ENCODE measurements at places on chromosomes 2 and 18.

GRCh38 chr2:7857904-7858303 is 824.0 kb upstream of the ID2 start:
- DNase-seq = peak; percentile 13

GRCh38 chr18:64219517-64219916 is 70.6 kb upstream of the LINC00305 start:
- no peak for DNase-seq

GRCh38 chr2:31406593-31407385 is 7.8 kb downstream of the XDH start:
- no peak for DNase-seq

GRCh38 chr2:96148410-96149217 is 3.4 kb upstream of the DUSP2 start:
- peak; percentile 96 for DNase-seq

- no peak for DNase-seq
Measured at GRCh38 chr18:31792580-31792911, 31.9 kb upstream of the SLC25A52 start.

DNA sequence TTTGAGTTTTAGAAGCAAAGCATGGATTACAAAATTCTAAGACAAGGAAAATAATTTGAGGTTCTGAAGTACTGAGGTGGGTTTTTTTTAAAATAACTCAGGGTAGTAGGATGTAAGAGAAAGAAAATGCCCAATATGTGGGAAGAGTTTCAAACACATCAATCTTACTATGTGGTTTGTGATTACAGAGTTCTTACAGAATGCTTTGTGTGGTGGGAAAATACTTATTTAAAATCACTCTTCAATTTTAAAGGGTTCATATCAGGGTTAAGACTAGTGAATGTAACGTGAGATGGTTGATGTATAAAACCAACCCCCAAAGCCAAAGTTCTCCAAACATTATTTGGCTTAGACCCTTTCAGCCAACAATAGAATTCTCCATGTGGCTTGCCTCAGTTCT is 173.5 kb downstream of the UBE2E3 start:
- peak; percentile 56 for DNase-seq

- DNase-seq = peak; percentile 28
Measured at GRCh38 chr2:64989982-64990614, 899 bp downstream of the SLC1A4 start.

GRCh38 chr18:59957957-59958356 is 58.2 kb downstream of the PMAIP1 start:
- DNase-seq = peak; percentile 44

GRCh38 chr18:11666176-11666575 is 22.9 kb upstream of the GNAL start:
- no peak for DNase-seq

- no peak for DNase-seq
Measured at GRCh38 chr2:95038635-95039298, 13.3 kb downstream of the MAL start.

DNA sequence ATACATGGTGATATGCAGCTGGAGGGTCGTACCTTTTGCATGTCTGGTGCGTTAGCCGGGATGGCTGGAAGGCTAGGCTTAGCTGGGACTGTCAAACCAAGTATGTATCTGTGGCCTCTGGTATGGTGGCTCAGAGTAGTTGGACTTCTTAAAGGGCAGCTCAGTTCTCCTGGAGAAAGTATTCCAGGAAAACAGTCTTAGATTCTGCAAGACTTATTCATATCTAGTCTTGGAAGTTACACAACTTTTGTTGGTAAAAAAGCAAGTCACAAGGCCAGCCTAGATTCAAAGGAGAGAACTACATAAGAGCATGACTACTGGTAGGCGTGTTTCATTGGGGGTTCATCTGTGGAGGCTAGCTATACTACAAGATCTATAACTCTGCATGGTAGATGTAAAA is 45.5 kb downstream of the EML4 start:
- DNase-seq = no peak

- no peak for DNase-seq
Measured at GRCh38 chr2:15874854-15875804, 65.2 kb upstream of the MYCN start.

- DNase-seq = peak; percentile 86
Measured at GRCh38 chr18:22556222-22557167, 138.8 kb upstream of the CTAGE1 start.

DNA sequence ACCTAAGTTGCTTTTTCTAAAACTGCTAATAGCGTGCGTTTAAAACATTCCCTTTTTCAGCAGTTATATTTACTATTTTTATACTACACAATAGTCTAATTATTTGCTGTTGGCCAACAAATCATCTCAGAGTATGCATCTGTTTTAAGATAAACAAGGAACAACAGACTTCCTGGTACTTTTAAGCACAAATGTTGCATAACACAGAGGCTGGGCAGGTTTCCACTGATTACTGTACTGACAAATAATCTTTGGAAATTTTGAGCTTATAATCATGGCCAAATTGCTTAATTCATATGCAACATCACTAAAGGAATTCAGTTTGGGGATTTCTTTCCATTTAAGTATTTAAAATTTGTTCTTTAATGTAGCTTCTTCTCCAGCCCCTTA is 737.4 kb upstream of the SALL3 start:
- DNase-seq = no peak

- DNase-seq = no peak
Measured at GRCh38 chr2:12988279-12988678, 271.5 kb downstream of the TRIB2 start.

GRCh38 chr2:203909261-203909967 is 27.1 kb upstream of the ICOS start:
- DNase-seq = peak; percentile 83

DNA sequence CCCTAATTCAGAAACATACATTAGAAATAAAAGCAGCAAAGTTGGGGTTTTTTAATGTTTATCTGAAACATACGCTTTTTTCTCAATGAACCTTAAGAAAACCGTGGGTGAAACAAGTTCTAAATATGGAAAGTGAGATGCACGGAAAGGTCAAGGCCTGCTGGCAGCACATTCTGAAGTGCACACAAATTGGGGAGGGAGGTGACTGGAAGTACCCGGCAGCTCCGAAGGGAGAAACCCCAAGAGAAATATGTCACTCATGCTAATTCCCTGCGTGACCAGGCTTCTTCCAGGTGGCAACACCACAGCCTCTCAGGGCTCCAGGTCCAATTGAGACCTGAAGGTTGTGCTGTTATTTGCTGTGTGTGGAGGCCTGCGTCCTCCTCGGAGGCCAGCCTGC is 45.5 kb downstream of the EIPR1 start:
- no peak for DNase-seq

GRCh38 chr2:98020516-98020915 is 24.8 kb upstream of the TMEM131 start:
- DNase-seq = no peak

- no peak for DNase-seq
Measured at GRCh38 chr2:187976986-187977333, 314.7 kb upstream of the GULP1 start.

DNA sequence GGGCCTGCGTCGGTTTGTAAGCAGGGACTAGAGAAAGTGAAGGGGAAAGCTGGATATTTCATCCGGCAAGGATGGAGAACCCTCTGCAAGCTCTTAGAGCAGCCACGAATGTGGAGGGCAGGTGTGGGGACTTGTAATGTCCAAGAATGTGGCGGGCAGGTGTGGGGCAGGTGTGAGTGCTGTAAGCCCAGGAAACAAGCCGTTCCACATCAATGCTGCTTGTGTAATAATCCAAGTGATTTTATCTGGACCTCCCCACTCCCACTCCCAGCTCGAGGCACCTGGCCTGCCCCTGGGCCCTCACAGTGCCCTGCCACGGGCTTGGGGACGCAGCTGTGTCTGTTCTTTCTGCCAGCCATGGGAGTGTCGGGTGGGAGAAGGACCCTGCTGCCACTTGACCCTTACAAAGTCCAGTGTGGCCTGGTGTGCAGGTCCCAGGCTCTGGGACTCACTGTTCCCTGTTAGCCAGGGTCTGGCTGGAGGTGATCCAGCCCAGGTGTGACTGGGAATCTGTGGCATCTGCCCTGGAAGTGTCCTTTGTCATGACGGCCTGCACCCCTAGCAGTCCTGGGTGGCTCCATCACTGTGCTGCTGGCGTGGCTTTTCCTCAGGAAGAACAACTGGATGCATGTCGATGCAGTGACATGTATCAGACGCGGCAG is 42.8 kb downstream of the SOX11 start:
- DNase-seq = no peak

DNA sequence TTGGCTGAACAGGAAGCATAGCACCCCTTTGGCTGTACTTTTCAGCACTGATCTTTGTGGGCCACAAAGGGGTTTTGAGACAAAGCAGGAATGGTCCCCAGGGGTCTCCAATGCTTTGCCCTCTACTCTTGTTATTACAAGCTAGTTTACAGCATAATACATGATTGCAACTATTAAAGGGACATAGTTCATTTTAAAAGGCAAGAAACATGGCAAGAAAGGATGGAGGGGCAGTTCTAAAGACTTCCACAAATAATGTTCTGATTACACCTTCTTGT is 196.6 kb downstream of the FHOD3 start:
- no peak for DNase-seq

All from astrocyte of the hippocampus (primary cell).